ENCODE measurements at places on chromosomes 13 and 19. TPM values are rescaled to one million over a fixed set of nuclear protein-coding genes. Genes with fewer than 3 reads are reported as not detected.

SERTAD1 gene
- total RNA-seq, result 11.5 TPM

DNA sequence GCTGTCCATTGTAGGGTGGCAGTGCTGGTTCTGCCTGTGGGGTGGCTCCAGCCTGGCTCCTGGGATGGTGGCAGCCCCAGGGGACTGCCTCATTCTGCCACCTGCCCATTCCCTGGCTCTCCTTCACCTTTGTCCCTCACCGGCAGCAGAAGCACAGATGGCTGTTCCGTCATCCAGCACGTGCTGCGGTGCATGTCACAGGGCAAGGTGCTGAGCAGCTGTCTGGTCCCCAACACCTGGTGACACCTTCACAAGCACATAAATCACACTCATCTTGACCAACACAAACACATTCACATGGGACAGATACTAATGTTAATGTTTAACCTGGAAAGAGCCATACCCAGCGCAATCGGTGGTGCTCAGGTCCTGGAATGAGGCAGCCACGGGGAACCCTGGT lies 126.8 kb downstream of the UQCRFS1 start:
- DNase-seq, result no peak

GRCh38 chr19:44617110-44617880 lies 3.9 kb downstream of the IGSF23 start:
- no peak for DNase-seq

THSD8 gene
- 44.6 TPM for total RNA-seq

ZNF790 gene
- 6.9 TPM for total RNA-seq

DNA sequence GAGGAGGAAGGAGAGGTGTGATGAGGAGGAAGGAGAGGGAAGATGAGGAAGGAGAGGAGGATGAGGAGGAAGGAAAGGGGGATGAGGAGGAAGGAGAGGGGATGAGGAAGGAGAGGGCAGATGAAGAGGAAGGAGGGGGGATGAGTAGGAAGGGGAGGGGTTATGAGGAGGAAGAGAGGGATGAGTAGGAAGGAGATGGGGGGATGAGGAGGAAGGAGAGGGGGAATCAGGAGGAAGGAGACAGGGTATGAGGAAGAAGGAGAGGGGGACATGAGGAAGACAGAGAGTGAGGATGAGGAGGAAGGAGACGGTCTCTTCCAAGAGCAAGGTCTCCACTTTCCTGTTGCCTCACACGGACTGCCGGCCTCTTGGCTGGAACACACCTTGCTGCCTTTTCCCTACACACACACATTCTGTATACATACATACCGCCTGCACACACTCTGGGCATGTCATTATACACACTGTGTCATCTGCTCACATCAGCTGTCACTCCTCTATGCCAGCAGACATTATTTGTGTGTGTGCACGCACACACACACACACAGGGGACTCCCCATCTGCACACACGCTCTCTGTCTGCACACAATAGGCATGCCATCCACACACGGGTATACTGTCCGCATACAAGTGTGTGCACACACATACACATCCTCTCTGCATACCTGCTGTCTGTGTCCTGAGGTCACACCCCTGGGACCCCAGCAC lies 11.1 kb upstream of the VSTM2B start:
- no peak for DNase-seq

BRCA2 gene
- total RNA-seq, result 23.1 TPM

- DNase-seq, result no peak
Observed at GRCh38 chr13:100106705-100107104, 17.8 kb downstream of the PCCA start.

DNA sequence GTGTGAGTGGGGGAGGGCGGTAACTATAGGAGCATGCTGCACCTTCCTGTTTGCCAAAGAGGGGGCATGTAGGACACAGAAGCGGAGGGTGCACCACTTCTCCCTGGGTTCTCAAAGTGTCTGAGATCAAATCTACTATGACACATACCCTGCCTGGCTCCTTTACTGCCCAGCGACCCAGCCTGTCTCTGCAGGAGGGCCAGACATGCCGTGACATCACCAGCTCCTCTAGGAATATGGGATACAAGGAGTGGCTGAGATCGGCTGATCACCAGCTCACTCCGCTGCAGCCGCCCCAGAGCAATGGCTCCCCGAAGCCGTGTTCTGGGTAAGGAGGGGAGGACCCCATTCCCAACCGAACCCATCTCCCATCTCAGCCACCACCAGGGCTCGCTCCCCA lies 16.4 kb upstream of the IGFL1 start:
- no peak for DNase-seq
